ENCODE measurements at places on chromosomes 4 and X. TPM values are rescaled to one million over a fixed set of nuclear protein-coding genes. Genes with fewer than 3 reads are reported as not detected.

The POU4F2 gene
- not detected for total RNA-seq

The NHS gene
- 1.2 TPM for total RNA-seq

The HTRA3 gene
- 52.8 TPM for total RNA-seq

The GK gene
- 5.7 TPM for total RNA-seq

The ALB gene
- not detected for total RNA-seq

- DNase-seq, result no peak
These were observed 69.4 kb downstream of the EVC2 start for GRCh38 chr4:5638976-5639375.

GRCh38 chr4:157795495-157795894 is 377.3 kb downstream of the GASK1B start:
- no peak for DNase-seq

- DNase-seq, result no peak
These were observed 8.8 kb upstream of the FAM9C start for GRCh38 chrX:13053171-13053570.

GRCh38 chr4:107155366-107155765 is 119.3 kb upstream of the DKK2 start:
- DNase-seq, result no peak

- DNase-seq, result no peak
These were observed 85.4 kb downstream of the MAGEC1 start for GRCh38 chrX:141989134-141989533.

Measured in right cardiac atrium (tissue), 5 donors.